ENCODE measurements at places on chromosomes 2 and 18.

DNA sequence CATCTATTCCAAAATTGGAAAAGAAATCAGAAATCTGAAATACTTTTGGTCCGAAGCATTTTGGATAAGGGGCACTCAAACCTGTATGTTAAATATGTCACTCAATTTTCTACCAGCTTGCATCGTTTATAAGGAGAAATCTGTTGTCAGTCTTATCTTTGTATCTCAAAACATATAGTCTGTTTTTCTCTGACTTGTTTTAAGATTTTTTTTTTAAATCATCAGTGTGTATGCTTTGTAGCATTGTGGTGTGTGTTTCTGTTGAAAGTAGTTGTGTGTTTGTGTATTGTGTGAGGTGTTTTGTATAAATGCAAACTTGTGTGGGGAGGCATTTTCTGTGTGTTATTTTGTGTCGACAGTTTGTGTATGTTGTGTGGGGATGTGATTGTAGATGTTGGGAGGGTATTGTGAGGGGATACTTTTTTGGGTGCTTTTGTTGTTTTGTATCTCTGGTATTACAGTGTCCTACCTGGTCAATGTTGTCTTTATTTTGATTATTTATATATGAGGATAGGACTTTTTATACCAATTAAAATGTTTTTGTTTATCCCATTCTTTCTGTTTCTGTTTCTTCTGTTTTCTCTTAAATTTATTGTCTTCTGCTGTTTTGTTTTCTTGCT is 30.9 kb downstream of the SMCHD1 start:
- DNase-seq, result no peak

GRCh38 chr2:151096235-151096634 is 165.4 kb downstream of the RBM43 start:
- no peak for DNase-seq

DNA sequence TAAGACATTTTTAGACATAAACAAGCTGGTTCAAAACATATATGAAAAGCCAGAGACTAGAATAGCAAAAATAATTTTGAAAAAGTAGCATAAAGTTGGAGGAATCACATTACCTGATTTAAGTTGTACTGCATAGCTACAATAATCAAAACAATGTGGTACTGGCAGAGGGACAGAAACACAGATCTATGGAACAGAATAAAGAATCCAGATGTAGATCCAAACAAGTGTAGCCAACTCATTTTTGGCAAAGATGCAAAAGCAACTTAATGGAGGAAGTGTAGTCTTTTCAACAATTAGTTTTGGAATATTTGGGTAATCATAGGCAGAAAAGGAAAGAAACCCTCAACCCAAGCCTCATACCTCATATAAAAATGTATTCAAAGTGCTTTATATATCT is 278.7 kb upstream of the ZNF521 start:
- no peak for DNase-seq

DNA sequence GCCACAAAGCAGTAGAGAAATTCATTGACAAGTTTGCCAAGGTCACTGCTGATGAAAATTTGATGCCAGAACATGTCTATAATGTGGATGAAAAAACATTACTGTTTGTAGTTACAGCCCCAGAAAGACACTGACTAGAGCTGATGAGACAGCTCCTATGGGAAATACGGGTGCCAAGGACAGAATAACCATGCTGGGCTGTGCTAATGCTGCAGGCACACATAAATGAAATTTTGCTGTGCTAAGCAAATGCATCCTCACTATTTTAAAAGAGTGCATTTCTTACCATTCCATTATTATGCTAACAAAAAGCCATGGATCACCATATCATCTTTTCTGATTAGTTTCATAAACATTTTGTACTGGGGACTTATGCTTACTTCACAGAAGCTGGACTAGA is 208.2 kb downstream of the FHOD3 start:
- DNase-seq, result no peak

DNA sequence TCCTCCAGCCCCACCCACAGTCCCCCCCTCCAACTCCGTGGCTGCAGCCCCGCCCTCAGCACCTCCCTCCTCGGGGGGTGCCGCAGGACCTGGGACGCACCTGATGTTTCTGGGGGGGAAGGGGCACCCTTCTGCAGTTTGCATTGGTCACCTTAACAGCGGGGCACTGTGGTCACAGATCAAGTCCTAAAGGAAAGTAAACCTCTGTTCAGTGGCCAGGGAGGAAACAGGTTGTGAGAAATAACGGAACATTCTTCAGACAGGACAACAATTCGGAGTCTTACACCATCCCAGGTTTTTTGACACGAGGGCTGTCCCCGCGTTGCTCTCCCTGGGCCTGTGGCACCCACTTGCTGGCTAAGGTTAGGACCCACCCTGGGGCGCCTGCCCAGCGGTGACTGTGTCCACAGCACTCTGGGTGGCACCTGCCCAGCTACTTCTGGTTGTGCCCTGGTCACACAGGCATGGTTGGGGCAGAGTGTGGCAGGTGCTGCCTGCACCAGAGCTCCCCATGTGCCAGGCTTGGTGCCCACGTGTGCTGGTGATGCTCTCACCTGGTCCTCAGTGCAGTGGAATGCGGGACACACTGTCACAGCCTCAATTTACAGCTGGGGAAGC is 93.5 kb upstream of the OTOS start:
- no peak for DNase-seq
